ENCODE measurements at places on chromosomes 1 and 21.

GRCh38 chr1:171257607-171258076, 9.3 kb downstream of the FMO1 start:
- no peak for DNase-seq

DNA sequence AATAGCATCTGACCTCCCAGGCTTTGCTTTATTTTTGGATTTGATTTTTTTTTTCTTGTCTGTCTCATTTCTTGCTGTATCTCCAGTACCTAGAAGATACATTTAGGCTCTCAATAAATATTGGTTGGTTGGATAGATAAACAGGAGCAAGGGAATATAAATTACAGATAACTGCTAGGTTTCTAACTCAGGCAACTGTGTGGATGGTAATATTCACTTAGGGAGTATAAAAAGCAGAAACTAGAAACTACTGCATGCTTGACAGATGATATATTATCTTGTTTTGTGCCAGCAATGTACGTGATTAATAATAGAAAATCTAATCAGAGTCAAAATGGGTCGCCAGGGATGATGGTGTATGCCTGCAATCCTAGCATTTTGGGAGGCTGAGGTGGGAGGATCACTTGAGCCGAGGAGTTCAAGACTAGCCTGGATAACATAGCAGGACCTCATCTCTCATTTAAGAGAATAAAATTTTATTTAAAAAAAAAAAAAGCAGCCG, 31.0 kb upstream of the TARS2 start:
- DNase-seq, result no peak

DNA sequence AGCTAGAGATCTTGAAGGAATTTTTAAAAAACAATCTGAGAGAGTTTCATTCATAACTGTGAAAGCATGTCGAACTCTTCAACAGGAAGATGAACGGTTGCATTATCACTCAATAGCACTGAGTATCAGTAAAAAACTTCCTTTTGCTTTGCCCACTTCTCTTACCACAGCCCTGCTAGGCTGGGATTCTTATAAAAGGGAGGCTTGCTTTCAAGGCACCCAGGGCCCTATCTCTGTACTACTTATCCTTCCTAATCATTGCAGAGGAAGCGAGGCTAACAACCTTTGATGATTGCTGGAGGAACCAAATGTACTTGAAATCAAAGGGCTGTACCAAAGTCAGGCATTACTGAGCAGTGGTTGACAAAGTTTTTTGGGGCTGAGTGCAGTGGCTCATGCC, 71.2 kb downstream of the SNRPE start:
- DNase-seq, result no peak

- DNase-seq, result no peak
Measured at GRCh38 chr1:25811384-25812082, 8.2 kb upstream of the MTFR1L start.

DNA sequence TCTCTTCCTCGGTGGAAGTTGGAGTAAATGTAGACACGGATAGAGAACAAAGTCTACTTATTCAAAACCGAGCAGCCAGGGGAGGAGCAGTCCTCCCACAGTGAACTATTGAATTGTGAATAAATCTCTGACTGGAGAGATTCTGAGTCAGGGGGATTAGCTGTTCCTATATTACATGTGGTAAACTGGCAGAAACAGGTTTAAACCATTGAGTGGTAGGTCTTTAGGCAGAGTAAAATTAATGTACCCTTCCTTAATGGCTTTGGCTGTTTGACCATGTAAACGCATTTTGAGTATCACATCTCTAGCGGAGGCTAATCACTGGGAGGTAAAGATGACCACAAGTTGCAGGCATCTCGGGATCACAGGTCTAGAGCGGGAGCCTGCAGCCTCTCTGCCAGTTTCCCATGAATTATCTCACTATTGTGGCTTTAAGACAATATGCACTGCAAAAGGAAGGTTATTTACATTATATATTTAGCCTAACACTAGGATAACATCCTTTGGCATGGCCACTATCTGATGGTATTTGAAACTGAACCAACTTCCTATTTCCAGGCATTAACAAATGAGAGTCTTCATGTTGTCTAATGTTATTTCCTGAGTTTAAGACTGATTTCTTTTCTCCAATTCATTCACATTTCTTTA, 7.9 kb upstream of the DISC1 start:
- DNase-seq, result no peak

- no peak for DNase-seq
Measured at GRCh38 chr21:41749286-41749685, 17.6 kb downstream of the RIPK4 start.

DNA sequence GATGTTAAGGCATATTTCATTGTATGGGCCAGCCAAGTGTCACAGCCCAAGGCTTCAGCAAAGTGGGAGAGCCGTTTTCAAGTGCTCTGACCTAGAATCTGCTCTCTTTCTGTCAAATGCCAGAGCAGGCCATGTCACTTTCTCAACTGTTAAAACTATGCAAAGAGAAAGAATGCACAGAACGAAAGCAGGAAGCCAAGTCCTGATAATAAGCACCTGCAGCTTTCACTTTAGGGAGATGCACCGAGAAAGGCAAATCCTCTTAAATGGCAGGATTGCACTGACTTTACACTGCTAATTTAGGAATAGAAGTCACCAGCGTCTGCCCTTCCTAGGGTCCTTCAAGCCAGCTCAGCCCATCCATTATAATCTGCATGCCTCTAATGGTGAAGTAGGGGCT, 49.2 kb upstream of the NTPCR start:
- DNase-seq, result no peak

GRCh38 chr1:25610822-25611630, 5.6 kb upstream of the MAN1C1 start:
- DNase-seq, result no peak

- no peak for DNase-seq
Measured at GRCh38 chr1:6171548-6172124, 8.5 kb downstream of the CHD5 start.

- DNase-seq, result no peak
Measured at GRCh38 chr1:22143065-22144033, at the start of gene WNT4. WNT4 (minus strand) TSS chr1:22143097; CDS start chr1:22142922, 175 bp downstream.

DNA sequence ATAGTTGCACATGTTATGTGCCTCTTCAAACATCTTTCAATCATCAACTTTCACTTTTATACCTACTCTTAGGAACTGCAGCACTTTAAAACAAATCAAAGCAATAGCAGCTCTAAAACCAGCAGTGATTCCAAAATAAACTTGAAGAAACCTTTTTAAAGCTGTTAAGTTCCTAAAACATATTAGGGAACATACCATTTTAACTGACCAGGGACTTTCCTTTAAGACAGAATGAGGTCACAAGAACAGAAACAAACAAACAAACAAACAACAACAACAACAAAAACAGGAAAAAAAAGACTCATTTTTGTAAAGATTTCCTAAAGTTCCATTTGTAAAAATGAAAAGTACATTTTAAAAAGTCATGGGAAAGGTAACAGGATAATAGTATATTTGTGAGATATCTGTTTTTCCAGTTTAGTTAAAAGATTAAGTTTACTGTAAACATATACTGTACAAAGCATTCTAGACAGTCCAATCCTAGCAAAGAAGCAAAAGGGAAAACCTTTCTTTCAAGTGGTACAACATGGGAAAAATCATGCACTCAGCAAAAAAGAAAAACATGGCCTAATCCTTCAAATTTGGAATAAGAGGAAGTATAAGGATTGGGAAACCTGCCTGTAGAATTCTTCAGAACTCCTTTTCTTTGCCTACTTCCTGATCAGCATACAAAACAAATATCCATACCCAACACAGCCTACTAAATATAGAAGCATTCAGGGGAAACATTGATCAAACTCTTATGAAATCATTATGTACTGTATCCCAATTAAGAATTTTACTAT, 45.5 kb downstream of the EPS15 start:
- DNase-seq, result no peak

GRCh38 chr1:202649553-202650392, 60.5 kb downstream of the SYT2 start:
- no peak for DNase-seq

GRCh38 chr1:245788269-245788668, 633.5 kb downstream of the KIF26B start:
- DNase-seq, result peak; percentile 84

DNA sequence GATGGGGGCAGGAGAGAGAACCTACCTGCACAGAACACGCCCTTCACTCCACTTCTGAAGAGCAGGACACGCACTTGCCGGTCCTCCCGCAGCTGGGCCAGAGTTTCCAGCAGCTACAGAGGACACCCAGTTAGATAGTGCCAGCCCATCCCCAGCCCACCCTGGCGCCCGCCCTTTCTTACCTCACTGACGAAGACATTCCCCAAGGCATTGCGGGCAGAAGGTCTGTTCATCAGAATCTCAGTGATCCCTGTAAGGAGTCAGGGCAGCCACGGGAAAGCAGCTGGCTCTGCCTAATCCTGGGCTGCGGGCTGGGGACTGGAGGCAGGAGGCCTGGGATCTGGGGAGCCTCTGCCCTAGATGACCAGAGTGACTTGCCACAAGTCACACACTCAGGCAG, 10.0 kb downstream of the ECHDC2 start:
- DNase-seq, result no peak

DNA sequence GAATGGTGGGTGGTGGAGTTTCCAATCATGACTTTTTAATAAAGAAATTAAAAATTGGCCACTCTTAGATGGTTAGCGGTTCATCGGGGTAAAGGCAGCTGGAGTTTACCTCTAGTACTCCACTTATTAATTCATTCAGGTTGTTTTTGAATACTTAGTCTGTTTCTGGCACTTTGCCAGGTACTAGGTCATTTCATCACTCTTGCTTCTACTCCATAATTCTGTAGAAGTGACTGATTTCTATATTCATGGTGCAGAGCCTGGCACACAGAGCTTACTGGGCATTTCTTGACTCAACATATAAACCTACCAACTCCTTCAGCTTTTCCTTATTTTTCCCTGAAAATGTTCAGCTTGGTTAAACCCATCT, 31.5 kb downstream of the FOXD2 start:
- no peak for DNase-seq

GRCh38 chr1:225733254-225733653, 44.4 kb upstream of the SRP9 start:
- DNase-seq, result no peak

Data from AG04449 (cell line).